ENCODE measurements at places on chromosomes 6 and 20.

DNA sequence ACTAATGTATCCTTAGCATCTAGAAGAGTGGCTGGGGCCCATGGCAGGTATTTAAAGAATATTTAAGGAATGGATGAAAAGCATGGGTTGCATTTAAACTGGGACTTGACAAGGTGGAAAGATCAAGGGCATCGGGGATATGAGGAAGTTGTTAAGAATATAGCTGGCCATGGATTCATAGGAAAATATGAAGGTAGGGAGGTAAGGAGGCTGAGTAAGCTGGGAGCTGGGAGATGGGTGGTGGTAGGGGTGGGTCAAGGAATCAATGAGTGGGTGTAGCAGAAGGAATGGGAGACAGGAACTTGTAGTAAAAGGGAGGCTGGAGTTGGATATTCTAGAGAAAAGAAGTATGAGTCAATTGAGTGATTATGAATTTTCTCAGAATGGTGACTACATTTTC, 44.0 kb upstream of the MOCS1 start:
- no peak for DNase-seq

GRCh38 chr6:5293692-5294091, 32.4 kb downstream of the FARS2 start:
- DNase-seq = no peak

DNA sequence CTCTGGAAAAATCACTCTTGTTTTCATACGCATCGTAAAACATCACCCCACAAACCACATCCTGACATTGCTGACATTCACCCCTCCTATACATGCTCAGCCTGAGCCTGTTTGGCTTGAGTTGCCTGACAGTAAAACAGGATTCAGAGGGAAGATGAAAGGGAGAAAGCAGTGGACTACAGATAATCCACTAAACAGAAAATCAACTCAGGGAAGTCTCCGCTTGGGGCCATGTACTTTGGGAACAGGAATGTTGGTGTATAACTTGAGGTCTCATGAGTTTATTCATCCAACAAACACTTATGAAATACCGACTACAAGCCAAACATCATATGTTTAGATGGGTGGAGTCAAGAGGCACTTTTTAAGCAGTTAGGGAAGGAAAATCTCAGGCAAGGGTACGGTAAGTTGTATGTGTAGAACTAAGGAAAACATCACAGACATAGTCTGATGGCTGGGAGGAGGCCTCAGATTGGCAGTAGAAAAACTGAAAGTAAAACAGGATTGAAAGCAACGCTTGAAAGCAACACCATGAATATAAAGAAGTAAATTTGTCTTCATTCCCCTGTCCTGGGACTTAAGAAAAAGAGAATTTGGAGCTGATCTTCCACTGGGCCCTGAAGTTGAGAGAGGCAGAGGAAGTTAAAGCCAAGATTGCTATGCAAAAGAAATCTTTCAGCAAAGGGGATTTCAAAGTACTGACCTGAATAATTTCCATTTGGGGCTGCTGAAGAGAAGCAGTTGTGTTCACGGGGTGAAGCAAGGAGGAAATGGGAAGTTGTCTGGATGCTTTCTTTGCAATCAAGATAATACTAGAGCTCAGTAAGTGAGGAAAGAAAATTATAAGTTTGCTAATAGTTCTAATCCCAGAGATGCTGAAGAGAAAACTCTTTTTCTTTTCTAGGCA, 28.8 kb downstream of the PDE7B start:
- DNase-seq = peak; percentile 88

DNA sequence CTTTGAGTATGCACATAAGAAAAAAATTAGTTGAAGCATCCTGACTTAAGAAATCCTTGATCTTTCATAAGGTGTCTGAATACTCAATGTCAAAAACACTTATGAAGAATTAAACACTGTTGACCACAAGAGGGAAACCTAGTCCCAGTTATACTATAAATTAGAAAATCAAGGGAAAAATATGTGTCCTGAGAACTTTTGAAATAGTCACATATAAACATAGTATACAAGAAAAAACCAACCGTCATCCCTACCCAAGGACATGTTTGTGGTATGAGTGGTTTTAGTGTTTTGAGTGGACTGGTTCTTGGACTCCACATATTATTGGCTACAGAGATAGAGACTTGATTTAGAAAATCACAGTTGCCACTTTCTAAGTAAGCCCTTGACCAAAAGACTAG, 7.6 kb upstream of the HLA-DRA start:
- peak; percentile 49 for DNase-seq

- DNase-seq = no peak
These were observed 1.3 kb downstream of the PTK7 start for GRCh38 chr6:43077333-43077809.

DNA sequence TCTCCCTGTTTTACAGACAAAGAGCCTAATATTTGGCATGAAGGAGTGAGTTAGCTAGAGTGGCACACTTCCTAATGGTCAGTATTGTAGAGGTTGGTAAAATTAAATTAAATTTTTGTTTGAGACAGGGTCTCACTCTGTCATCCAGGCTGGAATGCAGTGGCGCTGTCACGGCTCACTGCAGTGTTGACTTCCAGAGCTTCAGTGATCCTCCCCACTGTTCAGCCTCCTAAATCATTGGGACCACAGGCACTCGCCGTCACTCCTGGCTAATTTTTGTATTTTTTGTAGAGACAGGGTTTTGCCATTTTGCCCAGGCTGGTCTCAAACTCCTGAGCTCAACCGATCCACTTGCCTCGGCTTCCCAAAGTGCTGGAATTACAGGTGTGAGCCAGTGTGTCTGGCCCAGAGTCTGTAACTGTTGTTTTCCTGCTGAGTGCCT, 70.9 kb downstream of the SCAND1 start:
- no peak for DNase-seq

DNA sequence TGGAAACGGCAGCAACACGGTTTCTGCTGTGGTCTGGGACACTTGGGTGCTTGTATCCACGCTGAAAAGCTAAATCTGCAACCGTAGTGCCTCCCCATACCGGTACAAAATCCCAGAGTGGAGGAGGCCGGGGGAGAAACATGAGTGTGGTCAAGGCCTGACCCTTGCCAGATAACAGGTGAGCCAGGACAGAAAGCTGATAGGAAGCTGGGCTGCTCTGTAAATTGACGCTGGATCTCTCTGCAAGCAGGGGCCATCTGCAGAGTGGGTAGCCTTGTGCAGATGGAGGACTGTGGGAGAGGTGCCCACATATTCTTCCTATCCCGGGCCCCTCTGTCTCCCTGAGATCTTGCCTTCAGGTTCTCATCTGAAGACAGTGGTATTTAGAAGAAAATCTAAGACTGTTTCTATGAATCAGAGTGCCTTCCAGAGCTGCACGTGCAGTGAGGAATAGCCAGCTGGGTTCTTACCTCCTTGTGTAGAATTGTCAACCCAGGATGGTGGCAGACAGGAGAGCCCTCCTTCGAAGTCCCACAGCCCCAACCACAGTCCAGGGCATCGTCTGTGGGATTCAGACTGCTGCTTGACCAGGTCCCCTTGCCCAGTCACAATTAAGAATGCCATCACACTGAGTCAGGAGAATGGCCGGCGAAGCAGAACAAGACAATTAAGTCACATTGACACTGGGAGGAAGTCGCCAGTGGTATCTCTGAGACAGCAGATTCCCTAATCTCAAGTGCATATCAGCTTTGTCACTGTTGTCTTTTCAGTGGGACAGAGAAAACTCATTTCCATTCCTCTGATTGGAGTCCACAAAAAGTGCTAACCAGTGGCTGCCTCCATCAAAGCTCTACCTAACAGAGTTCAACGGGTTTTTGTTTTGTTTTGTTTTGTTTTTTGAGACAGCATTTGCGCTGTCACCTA, 100.0 kb upstream of the RIPOR2 start:
- DNase-seq = no peak

GRCh38 chr6:30626484-30627366, at the start of gene ATAT1:
ATAT1 (plus strand) TSS chr6:30626874.
- peak; percentile 81 for DNase-seq

GRCh38 chr6:28357036-28357435, 7.3 kb downstream of the ZKSCAN3 start:
- no peak for DNase-seq

- DNase-seq = no peak
These were observed 23.6 kb downstream of the TFAP2A start for GRCh38 chr6:10391299-10391630.

GRCh38 chr6:137736911-137737310, 130.1 kb upstream of the TNFAIP3 start:
- DNase-seq = no peak

DNA sequence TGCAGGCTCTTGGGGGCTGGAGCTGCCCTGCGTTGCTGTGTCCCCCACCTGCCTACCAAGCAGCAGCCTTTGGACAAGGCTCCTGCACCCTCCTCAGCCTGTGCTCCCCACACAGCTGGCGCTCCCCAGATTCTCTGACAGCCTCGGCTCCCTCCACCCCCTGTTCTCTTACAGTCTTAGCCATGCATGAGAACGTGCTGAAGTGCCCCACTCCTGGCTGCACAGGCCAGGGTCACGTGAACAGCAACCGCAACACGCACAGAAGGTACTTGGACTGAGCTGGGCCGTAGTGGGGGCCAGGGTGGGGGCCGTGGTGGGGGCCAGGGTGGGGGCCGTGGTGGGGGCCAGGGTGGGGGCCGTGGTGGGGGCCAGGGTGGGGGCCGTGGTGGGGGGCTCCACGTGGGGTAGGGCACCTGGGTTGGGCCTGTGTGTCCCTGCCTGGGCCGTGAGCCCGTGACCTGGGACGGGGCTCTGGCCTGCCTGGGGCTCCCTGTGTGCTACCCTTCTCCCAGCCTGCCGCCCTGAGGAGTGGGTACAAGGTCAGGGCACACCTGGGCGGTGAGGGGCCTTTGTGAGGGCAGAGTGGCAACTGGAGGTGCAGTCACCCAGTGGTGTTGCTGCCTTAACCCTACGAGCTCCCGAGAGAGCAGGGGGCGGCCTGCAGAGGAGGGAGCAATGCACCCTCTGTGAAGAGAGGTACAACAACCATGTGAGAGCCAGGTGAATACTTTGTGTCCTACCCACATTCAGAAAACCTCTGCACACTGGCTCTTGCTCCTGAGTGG, 43.5 kb upstream of the PCMTD2 start:
- no peak for DNase-seq

- DNase-seq = no peak
These were observed 29.1 kb upstream of the PHACTR3 start for GRCh38 chr20:59575216-59575615.

- no peak for DNase-seq
These were observed 9.6 kb upstream of the KCNQ2 start for GRCh38 chr20:63482021-63482587.

DNA sequence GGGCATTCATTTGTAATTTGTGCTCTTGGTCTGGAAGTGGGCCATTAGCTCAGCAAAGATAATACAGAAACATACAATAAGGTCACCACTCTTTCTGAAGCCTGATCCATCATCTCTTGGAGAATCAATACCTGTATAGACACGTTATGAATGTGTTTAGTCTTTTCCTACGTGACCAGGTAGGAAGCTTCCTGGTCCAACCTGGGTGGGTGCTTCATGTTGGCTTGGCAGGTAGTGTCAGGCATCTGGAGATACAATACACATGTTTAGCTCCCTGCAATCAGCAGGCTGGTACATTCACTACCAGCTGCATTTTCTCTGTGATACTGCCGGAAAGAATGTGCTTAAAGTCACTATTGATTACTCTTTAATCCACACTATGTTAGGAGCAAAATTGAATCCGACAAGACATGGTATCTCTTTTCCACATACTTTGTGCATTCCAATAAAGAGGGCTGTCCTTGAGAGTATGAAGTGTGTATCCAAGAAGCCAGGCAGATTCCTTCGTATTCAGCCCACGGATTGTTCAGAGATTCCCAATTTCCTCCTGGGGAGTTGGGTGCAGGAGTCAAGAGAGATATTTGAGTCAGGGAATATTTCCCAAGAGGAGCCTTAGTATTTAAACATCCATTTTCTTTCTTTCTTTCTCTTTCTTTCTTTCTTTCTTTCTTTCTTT, 49.9 kb upstream of the RANBP9 start:
- DNase-seq = no peak

DNA sequence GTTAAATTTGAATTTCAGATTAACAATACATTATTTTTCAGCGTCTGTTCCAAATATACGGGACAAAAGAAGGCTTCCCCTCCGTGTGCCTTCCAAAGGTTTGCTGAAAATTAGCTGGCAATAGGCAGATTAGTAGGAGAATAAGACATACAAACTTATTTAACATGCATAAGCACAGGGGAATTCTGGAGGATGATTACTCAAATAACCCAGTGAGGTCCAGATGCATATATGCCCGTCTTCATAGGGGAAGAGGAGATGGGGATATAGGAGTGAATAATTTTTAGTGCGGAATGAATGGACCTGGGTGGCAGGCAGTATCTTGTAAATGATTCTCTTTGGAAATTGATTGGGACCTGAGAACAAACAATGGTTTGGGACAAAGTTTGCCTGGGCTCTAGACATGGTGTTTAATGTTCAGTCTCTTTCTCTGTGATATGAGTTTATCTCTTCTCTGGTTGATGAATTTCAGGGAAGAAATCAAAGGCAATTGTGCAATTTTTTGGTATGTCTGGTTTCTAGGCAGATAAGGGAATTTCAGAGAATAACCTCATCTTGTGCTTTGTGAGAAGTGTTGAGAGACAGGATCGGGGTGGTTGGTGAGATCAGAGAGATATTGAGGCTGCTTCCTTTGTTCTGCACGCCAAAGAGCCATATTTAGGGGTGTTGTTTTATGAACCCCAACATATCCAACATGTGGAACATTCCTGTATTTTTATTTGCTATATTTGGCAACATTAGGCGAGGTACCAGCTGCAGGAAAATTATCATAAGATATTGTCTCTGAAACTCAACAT, 63.7 kb downstream of the MKKS start:
- DNase-seq = no peak

DNA sequence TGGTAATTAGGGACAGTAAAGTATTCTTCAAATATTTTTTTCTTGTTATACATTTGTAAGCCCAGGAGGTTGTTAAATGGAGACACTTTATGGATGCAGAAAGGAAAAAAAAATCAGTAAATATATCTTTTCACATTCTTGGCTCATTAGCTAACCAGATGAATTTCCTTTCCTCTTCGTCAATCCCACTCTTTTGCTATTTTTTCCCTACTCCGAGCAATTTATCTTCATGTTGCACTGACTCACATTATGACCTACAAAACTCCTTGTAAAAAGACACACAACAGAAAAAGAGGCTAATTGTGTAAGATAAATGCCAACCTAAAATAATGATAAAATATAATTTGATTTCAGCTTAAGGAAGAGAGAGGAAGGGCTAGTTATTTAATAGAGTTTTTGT, 472.9 kb upstream of the ZNF337 start:
- no peak for DNase-seq

- no peak for DNase-seq
These were observed 406.9 kb upstream of the MAP3K7 start for GRCh38 chr6:90993770-90994169.

DNA sequence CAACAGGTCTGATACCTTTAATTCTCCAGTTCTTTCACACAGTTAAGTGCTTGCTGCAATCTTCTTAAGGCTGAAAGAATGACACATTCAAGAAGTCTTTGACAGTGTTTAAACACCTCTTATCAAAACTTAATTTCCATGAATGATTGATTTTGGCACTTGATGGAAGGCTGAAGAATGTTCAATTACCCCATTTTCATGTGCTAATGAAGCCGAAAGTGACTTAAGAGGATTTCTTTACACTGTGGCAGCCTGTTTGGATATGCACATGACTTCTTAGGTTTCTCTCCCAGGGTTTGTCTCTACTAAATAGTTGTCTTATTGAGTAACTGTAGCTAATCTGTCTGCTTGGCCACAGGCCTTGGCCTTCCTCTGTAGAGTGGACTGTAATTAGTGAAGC, 81.1 kb upstream of the PRDM1 start:
- no peak for DNase-seq

- DNase-seq = no peak
These were observed 60.3 kb downstream of the TSHZ2 start for GRCh38 chr20:53032478-53032932.

Data from SK-MEL-5 (cell line).